Suppressor macrophage (primary cell): ENCODE measurements at places on chromosomes 4 and X.

DNA sequence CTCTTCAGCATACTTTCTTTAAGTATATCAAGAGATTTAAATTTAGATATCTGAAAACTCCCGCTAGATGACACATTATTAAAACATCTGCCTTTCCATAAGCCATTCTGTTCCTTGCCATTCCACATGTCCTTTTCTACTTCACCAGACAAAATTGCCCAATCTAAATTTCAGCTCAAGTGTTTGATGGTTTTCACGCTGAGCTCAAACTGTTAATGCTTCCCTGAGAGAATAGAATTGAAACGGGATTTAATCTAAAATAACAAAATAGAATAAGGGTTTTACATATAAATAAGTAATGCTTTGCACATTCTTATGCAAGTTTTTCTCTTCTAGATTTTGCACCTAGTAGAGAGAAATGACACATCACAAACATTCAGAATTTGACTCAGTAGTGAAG, 764.5 kb upstream of the TENM3 start:
- no peak for DNase-seq

DNA sequence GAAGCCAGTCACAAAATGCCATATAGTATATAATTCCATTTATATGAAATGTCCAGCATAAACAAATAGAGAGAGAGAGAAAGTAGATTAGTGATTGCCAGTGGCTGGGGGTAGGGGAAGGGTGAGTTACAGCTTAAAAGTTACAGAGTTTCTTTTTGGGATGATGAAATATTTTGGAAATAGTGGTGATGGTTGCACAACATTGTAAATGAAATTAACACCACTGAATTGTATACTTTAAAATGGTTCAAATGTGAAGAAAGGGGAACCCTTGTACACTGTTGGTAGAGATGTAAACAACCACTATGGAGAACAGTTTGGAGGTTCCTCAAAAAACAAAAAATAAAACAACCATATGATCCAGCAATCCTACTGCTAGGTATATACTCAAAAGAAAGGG, 131.2 kb upstream of the GPC4 start:
- peak; percentile 73 for DNase-seq

DNA sequence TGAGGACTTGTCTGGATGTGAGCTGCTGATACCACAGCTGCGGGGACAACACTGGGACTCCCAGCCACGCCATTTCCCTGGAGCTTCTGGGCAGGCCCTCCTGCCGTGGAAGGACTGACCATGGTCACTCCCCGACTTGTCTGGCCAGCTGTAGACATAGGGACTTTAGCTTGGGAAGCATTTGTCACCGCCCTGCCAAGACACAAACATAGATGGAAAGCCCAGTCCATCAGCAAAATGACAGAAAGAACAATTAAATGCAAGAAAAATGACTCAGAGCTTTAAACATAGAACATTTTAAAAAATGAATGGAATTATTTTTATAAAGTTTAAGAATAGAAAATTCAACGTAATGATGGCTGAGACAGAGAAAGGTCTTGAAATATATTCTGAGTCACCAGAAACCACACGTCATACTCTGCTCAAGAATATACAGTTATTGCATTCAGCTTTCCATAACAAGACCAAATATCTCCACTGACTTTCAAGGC, 107.6 kb upstream of the CBR4 start:
- DNase-seq, result no peak

GRCh38 chr4:128228845-128229795, 58.5 kb downstream of the PGRMC2 start:
- no peak for DNase-seq

DNA sequence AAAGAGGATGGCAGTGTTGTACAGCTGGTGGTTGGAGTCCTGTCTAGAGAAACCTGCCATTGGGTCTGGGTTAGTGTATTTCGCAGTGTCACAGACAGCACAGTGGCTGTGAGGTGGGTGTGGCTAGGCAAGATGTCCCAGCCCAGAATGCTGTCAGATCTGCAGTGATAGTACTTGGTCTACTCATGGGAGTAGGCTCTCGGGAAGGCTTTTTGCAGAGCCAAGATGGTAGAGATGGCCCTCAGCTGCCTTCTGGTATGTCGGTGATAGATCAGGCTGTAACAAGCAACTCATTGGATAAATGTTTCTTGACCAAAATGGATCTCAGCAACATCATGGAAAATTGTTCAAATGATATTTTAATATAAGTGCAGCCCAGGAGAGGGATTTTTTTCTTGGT, 84.3 kb upstream of the WDR1 start:
- DNase-seq, result peak; percentile 0

DNA sequence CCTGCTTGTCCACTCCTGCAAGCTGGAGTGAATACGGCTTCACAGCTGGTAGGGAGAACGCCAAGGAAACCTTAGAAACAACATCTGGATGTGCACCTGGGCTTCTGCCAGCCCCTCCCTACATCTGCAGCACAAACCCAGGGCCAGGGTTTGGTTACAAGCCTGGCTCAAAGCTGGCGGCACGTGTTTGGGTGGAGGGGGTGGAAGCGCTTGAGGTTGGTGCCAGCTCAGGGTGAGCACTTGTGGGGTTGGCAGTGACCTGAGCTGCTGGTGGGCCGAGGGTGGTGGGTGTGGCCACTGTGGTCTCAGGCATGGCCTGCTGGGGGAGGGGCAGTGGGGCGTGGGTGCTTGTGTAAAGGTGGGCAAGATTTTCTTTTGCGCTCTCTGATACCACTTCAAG, 15.6 kb downstream of the ELF4 start:
- DNase-seq, result no peak

DNA sequence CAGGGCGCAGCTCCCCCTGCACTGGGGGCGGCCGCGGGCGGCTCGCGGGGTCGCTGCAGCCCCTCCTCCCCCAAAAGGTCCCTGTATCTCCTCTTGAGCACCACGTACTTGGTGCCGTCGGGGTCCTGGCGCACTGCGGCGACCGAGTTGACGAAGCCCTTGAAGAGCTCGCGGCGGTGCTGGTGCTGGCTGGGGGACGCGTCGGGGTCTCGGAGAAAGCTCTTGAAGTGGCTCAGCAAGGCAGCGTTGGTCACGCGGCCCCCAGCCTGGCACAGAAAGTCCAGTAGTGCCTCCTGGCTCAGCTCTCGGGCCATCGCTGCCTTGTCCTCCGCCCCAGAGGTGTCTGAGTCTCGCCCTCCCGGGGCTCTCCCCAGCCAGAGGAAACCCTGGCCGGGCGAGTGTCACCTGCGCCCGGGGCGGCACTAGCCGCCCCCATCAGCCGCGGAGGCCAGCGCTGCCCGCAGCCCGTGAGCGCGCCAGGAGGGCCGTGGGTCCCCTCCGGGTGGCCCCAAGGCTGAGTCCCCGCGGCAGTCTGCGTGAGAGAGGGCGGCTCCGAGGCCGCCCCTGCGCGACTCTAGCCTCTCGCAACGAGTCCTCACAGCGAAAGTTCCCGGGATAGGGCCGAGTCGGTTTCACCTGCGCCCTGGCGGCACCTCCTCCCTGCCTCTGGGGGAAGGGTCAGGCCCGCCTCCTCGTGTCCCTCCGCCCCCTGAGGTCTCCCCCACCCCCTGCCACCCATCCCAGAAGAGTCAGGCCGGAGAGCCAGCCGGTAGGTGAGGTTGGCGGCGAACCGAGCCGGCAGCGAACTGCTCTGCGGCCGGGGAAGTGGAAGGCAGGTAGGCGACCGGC, at the start of gene SOWAHB:
Gene SOWAHB (minus strand): TSS at position 609 of the 849 bp plus-strand sequence. CDS start 295 bp downstream, at position 314.
- no peak for DNase-seq

GRCh38 chr4:128737098-128737513, 72.4 kb upstream of the JADE1 start:
- no peak for DNase-seq

DNA sequence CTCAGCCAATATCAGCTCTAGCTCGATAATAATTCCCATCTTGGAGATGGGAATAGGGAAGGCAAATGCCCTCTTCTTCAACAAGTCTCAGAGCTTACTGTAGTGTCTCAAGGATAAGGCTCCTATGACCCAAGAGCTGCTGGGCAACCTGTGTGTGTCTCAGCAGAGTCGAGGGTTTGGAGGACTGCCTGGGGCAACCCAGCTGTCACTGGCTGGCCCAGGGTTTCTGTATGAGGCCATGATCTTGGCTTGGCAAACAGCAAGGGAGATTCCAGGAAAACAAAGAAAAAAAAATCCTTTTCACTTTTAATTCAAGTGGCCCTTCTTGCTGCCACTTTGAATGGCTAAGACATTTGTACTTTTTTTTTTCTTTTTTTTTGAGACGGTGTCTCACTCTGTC, 34.4 kb downstream of the TMSB4X start:
- no peak for DNase-seq

DNA sequence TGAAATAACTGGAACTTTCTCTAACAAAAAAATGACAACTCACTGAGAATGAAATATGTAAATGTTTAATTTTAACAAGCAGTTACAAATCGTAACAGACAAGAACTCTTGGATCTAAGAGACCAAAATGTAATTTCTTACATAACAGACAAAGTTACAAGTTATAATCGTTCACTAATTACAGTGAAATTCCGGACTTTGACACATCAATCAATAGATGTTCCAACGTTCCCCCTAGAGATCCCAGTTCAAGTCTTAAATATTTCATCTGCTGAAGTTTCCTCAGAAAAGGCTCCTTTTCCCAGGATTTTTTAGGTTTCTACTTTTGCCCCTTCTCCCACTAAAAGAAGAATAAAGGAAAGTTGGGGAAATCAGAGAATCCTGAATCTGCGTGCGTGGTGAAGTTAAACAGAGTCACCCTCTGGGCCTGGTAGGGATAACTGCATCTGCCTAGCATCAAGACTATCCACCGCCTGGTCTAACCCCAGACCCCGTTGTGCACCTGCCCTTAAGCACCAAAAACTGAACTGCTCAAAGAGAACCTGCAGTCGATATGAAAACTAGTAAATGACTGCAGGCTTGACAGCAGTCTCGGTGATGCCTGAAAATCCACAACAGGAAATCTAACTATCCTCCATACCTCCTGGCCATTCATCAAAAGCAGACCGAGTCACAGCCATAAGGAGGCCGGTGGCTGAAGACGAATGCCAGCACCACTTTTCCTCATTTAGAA, 2.3 kb downstream of the IRF2 start:
- DNase-seq, result no peak

GRCh38 chr4:76546759-76547742, 112.0 kb downstream of the SHROOM3 start:
- DNase-seq, result no peak

- no peak for DNase-seq
These were observed 539.8 kb upstream of the SLIT2 start for GRCh38 chr4:19711871-19712270.

DNA sequence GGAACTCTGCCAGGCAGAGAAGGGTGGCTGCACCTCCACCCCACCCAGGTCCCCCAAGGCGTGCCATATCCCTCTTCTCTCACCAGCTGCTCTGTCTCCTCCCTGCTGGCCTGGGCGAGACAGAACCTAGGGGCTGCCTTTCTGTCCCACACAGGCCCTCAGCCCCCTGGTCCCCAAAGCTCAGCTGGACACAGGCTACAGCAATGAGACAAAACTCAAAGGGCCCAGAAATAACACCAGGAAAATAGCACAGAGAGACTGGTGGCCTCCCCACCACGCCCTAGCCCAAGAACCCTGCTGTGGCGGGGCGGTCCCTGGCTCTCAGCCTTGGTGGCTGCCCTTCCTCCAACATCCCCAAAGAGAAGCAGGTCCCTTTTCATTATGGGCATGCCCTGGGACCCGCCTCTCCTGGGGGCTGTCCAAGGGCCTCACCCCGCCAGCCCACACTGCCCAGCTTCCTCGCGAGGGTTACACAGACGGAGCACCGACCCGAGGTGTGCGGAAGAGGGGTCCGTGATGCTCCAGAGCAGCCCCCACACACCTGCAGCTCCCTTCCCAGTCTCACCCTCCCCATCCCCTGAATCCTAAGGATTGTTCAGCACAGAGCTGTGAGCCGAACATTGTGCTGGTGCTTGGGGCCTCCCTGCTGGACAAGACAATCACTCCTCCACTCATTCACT, 67.7 kb upstream of the HMX1 start:
- no peak for DNase-seq

GRCh38 chr4:10608501-10609219, 75.9 kb downstream of the CLNK start:
- no peak for DNase-seq

GRCh38 chrX:20230406-20230805, 36.3 kb downstream of the RPS6KA3 start:
- DNase-seq, result no peak

- no peak for DNase-seq
These were observed 29.0 kb downstream of the TMEM165 start for GRCh38 chr4:55424791-55425190.

GRCh38 chr4:10758906-10759305, 74.3 kb upstream of the CLNK start:
- no peak for DNase-seq

DNA sequence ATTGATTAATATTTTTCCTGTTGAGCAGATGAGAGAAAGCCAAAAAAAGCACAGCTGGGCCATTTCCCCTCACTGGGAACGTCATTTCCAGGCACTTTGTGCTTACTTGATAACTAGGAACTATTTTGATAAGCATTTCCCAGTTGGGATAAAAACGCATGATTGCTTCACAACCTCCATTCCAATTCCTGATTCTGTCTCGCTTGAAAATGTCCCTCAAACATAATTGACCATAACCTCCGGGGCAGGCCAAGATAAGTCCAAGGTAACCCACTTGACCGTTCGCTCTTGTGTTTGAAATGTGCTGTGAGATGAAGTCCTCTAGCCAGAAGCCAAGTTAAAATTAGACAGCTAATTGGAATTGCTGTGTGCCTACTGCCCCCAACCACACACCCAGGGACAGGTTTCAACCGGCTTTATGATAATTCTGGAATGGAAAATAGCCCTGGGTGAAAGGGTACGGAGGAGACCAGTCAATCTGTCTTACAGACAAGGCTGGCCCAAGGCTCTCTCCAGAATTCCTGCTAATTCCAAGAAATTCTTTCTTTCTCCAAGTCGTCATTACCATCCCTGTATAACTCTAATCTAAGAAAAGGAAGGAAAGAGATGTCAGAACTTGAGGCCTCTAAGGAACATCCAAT, 137.1 kb downstream of the MID1 start:
- no peak for DNase-seq

- DNase-seq, result peak; percentile 88
These were observed 19.7 kb downstream of the MAEA start for GRCh38 chr4:1309261-1310010.

DNA sequence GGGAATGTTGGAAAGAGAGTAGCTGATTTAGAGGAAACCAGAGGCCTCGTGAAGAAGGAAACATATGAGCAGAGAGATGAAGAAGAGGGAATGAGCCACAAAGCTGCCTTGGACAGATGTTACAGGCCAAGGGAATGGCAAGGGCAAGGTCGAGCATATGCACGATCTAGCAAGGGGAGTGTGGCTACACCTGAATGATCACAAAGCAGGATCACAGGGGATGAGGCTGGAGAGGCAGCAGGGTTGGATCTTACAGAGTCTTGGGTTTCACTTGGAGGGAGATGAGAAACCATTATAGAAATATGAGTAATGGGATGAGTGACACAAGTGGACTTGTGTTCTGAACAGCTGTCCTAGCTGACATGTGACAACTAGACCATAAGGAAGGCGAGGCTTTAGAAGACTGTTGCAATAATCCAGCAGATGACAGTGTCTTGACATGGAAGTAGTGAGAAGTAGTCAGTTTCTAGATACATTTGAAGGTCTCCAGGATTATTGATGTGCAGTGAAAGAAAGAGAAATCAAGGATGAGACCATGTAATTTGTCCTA, 58.7 kb downstream of the RASGEF1B start:
- peak; percentile 64 for DNase-seq

GRCh38 chr4:54308110-54308509, 79.0 kb downstream of the PDGFRA start:
- DNase-seq, result no peak
